ENCODE measurements at places on chromosomes 12 and 14.

DNA sequence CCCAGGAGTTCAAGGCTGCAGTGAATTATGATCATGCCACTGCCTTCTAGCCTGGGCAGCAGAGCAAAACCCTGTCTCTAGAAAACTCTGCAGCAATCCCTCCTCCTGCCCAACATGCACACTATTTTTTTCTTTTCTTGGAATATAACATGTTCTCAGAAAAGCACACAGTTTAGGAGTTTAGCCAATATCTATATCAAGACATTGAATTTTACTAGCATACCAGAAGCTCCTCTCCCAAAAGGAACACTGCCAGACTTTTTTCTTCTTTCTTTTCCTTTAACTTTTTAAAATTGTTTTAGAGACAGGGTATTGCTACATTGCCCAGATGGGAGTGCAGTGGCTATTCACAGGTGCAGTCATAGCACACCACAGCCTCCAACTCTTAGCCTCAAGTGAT lies 107.1 kb upstream of the AEBP2 start:
- DNase-seq: no peak

- no peak for DNase-seq
Measured at GRCh38 chr14:101490771-101491170, 70.5 kb upstream of the DIO3 start.

GRCh38 chr14:90900476-90901083 lies 84.3 kb upstream of the TTC7B start:
- no peak for DNase-seq

- peak; percentile 82 for DNase-seq
Measured at GRCh38 chr14:68574906-68575305, 218.0 kb downstream of the ZFP36L1 start.

DNA sequence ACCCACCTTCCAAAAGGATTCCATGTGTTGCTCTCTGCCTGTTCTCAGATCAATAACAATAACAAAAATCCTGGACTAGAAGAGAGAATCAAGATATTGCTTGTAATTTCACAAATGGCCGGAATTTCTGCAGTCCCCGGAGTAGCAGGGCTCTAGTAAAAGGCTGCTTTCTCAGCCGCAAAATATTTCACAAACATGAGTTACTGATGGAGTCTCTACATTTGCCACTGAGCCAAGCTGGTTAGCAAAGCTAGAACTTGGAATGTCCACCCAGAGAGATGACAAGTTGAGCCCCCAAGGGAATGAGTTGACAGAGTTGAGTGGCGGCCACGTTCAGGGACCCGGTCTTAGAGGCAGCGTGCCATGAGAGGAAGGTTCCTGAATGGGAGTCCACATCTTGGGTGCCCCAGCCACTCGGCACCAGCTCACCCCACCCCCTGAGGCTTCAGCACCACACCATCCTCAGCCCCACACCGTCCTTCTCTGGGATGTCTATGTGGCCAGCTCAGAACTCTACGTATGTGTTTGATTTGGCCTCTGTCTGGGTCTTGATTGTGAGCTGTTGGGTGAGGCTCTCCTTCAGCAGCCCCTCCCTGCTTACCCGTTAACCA lies 15.9 kb downstream of the FBLN5 start:
- DNase-seq: no peak

GRCh38 chr12:91654087-91654486 lies 471.5 kb upstream of the DCN start:
- DNase-seq: no peak

DNA sequence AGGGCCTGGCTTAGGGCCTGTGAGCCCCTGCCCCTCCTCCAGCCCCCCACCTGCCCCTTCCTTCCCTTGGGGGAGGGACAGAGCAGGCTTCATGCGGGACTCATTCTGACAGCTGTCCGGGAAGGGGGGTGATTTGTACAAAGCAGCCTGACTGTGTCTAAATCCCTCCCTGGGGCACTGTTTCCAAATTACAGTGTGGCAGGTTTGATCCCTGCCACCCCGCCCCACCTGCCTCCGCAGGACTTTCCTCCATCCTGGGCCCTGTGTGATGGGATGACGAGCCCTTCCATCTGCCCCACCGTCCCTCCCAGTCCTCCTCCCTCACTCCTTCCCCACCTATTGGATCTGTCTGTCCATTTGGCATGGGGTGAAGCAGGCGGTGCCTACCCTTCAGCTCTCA lies 363.9 kb downstream of the BCL11B start:
- no peak for DNase-seq

GRCh38 chr12:107477947-107478610 lies 207.5 kb upstream of the PWP1 start:
- peak; percentile 2 for DNase-seq

- DNase-seq: no peak
Measured at GRCh38 chr12:109559200-109559505, 14.2 kb downstream of the MMAB start.

- DNase-seq: no peak
Measured at GRCh38 chr12:112305951-112306350, 76.3 kb downstream of the HECTD4 start.
